ENCODE measurements at places on chromosomes 5 and 9. TPM values are rescaled to one million over a fixed set of nuclear protein-coding genes. Genes with fewer than 3 reads are reported as not detected.

The GPR150 gene
- total RNA-seq: 0.21 TPM

DNA sequence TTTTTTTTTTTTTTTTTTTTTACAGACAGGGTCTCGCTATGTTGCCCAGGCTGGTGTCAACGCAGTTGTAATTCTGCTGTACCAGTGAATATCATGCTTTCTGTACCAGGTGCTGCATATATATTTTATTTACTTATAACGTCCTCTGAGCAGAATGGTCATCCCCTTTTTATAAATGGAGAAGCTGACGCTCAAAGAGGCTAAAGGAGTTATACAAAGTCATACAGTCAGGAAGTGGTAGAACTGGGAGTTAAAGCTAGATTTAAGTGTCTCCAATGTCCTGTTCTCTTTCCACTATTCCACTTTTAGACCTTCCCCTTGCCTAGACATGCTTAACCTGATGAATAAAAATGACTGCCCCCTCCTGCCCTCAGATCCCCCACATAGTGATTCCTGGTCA is 1.2 kb upstream of the SIL1 start:
- DNase-seq: no peak

DNA sequence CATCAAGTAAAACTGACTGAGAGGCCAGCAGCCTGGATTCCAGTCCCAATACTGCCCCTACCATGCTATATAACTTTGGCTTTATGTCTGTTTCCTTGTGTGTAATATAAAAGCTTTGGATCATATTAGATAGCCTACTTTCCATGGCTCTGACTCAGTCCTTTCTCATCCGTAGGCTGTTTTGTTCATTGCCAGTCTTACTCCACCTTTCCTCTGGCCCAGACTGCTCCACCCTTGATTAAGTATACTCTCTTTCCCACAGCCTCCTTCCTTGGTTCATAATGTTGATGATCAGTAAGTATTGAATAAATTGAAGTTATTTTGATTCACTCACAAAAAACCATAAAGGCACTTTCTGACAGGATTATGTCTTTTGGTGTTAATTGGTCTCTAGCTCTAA is 1.5 kb upstream of the MRPS30 start:
- no peak for DNase-seq

DNA sequence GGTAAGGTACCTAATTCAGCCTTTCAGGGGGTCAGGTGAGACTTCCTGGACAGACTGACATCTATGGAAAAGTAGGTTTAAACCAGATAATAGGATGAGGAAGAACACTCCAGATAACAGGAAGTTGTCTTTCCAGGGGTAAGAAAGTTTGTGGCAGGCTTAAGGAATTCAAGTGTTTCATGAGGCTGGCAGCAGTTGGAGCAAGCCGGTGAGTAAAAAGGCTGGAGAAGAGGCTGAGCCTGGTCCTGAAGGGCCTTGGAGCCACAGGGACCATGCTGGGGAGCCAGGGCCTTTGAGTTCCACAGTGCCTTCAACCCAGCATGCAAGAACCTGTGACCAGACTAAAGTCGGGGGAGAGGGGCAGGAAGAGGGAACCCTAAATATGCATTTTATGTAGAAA is 353.4 kb downstream of the SPOCK1 start:
- no peak for DNase-seq

DNA sequence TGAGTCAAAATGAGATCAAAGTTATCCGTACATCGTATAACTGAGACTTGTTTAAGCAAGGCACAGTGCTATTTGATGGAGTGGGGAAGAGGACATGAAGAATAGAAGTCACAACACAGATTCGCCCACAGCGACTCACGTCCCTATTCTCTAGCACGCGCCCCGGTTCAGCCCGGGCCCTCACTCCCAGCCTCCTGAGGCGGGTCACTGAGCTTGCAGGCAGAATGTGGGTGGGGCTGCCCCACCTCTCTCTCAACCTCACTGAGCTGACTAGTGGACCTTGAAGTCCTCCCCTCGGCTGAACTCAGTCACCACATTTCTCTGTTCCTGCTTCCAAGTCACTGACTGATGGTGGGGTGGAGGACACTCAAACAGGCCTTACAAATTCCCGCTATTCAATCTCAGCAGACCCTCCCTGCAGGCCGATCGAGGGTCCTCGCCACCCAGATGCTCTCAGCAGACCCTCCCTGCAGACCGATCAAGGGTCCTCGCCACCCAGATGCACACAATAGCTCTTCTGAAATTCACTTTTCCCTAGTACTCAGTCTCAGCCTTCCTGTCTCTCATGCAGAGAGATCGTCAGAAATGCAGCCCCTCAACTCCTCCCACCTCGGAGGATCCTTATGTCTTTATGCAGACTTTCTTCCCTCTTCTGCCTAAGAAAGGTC is 12.9 kb downstream of the GLDC start:
- no peak for DNase-seq

DNA sequence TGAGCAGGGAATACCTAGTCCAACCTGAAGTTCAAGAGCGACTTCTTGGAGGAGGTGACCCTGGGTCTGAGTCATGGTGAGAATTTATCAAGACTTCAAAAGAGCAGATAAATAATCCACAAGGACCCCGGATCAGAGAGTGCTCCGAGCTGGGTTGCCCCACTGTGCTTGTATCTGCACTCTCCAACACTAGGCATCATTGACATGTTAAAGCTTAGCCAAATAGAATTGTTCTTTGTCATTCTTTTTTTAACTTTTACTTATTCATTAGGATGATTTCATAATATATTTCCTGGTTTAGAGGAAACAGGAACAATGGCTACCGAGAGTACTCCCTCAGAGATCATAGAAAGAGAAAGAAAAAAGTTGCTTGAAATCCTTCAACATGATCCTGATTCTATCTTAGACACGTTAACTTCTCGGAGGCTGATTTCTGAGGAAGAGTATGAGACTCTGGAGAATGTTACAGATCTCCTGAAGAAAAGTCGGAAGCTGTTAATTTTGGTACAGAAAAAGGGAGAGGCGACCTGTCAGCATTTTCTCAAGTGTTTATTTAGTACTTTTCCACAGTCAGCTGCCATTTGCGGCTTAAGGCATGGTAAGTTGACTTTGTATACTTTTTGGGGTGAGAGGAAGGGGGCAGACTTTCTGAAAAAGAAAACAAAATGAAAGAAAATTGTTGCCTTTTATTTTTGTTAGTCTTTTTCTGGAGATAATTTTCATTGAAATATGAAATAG is at the start of gene CARD6:
Gene CARD6 (plus strand): TSS at position 300 of the 738 bp plus-strand sequence. CDS start 16 bp downstream, at position 316.
- no peak for DNase-seq

DNA sequence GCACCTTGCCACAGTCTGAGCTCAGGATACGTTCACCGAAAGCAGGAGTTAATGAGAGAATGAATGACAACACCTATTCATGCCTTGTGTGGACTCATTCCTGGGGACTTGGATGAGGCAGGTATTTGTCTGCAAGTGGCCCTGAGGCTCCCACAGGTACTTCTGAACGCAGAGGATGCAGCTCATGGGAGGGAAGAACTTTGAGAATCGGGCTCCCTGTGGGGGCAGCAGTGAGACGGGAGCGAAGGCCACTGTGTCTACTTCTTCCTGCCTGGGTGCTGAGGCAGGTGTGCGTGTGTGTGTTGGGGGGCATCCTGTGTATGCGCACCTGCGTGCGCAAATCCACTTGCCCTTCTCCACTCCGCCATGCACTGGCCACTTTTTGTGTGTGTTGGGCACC is 42.2 kb downstream of the PTPN3 start:
- no peak for DNase-seq

Measured in natural killer cell treated with Interleukin-12 subunit alpha and Interleukin-12 subunit beta and Interleukin-15 and Interleukin-18, amount 100 ng/mL, for 72 hours (primary cell).